ENCODE measurements at places on chromosomes 11 and 22.
A peak's percentile ranks its signal among the peaks of the same experiment; 100 is the strongest.

GRCh38 chr22:28832731-28833130, 32.4 kb upstream of the XBP1 start:
- DNase-seq, result no peak
- no peaks in the 10 kb centered on the region for H3K36me3 ChIP-seq
- no peaks in the 10 kb centered on the region for H3K27me3 ChIP-seq
- H3K4me3 ChIP-seq, result no peak overlapping the region

DNA sequence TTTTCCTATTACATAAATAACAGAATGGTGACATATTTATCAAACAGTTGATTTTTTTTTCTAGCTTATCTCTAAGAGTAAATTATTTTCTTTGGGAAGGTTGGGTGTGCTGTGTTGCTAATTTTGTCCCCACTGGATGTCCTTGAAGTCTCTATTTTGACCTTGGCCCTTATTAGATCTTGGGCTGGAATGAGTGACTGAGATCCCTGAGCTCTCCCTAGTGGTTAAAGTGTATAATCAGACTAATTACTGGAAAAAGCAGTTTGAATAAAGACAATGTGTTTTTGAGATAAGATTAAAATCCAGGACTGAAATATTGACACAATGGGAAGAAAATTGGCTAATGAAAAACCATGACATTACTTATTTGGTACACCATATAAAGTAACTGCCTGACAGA, 56.1 kb downstream of the AASDHPPT start:
- no peak for DNase-seq
- no peak overlapping the region for H3K4me3 ChIP-seq
- no peaks in the 10 kb centered on the region for H3K27me3 ChIP-seq
- H3K4me1 ChIP-seq, result peaks cover 4% of the 10 kb centered on the region
- no peak overlapping the region for H3K27ac ChIP-seq

- H3K4me1 ChIP-seq, result no peaks in the 10 kb centered on the region
- DNase-seq, result no peak
- no peaks in the 10 kb centered on the region for H3K27me3 ChIP-seq
- no peak overlapping the region for H3K4me3 ChIP-seq
- H3K36me3 ChIP-seq, result no peaks in the 10 kb centered on the region
- no peak overlapping the region for H3K27ac ChIP-seq
These were observed 199.9 kb downstream of the DSCAML1 start for GRCh38 chr11:117597071-117597470.

DNA sequence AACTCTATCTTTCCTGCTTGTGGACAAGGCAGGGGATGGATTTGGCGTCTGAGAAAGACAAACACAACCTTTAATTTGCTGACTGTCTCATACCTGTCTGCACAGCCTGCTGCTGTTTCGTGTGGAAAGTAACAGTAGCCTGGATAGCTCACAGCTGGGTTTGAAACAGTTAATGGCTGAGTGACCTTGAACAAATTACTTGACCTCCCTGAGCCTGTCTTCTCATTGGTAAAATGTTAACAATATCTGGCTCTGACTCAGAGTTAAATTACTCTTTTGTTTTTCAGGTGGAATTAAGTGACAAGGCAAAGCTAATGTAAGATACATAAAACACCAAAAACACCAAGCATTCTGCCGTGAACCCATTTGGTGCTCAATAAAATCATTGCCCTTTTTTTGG, 41.1 kb upstream of the ADA2 start:
- peaks cover 27% of the 10 kb centered on the region for H3K4me1 ChIP-seq
- no peaks in the 10 kb centered on the region for H3K27me3 ChIP-seq
- H3K4me3 ChIP-seq, result peak overlapping the region; percentile 20

- H3K4me1 ChIP-seq, result peaks cover 37% of the 10 kb centered on the region
- H3K27me3 ChIP-seq, result no peaks in the 10 kb centered on the region
- no peak for DNase-seq
These were observed 12.9 kb downstream of the NEAT1 start for GRCh38 chr11:65435411-65435931.

DNA sequence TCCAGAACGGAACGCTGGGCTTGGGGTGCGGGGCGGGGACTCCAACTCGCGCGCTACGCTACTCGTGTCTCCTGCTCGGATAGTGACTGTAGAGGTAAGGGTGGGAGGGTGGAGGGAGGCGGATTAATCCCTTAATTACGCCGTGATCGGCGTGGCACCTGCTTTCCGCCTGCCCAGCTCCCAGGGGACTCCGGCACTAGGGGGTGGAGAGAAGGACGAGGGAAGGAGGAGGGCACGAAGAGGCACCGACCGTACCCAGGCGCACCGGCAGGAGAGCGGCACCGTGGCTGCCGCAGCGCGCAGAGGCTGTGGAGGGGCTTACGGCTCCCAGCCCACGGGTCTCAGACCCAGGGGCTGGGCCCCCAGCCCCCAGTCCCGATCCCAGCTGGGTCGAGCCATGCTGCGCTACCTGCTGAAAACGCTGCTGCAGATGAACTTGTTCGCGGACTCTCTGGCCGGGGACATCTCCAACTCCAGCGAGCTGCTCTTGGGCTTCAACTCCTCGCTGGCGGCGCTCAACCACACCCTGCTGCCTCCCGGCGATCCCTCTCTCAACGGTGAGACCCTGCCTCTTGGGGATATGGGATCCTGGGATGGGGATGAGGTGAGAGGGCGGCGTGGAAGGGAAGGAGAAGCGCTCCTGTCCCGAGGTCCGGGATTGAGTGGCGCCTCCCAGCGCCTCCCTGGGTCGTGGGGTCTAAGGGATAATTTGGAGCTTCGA, at the start of gene ROBO3:
Gene ROBO3 (plus strand): TSS at position 252 of the 721 bp plus-strand sequence. CDS start 146 bp downstream, at position 398.
- no peaks in the 10 kb centered on the region for H3K27me3 ChIP-seq
- DNase-seq, result no peak
- H3K4me3 ChIP-seq, result no peak within 1 kb of the TSS
- no peaks in the 10 kb centered on the region for H3K36me3 ChIP-seq

DNA sequence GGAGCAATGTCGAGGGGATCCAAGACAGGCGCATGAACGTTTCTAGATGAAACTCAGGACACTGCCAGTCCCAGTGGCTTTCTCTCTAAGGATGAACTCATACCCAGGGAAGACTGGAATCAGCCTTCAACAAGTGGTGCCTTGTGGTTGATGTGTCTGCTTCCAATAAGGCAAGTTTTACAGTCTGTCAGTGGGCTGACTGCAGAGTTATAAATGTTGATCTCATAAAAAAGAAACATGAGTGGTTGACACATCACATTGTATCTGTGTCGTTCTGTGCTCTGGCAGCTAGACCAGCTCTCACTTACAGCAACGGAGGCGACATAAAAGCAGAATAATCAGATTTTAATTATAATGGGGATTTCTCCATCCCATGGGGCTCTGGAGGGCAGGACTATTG, 96.7 kb downstream of the SNX19 start:
- H3K4me3 ChIP-seq, result no peak overlapping the region
- DNase-seq, result no peak
- no peaks in the 10 kb centered on the region for H3K27me3 ChIP-seq
- H3K4me1 ChIP-seq, result no peaks in the 10 kb centered on the region

DNA sequence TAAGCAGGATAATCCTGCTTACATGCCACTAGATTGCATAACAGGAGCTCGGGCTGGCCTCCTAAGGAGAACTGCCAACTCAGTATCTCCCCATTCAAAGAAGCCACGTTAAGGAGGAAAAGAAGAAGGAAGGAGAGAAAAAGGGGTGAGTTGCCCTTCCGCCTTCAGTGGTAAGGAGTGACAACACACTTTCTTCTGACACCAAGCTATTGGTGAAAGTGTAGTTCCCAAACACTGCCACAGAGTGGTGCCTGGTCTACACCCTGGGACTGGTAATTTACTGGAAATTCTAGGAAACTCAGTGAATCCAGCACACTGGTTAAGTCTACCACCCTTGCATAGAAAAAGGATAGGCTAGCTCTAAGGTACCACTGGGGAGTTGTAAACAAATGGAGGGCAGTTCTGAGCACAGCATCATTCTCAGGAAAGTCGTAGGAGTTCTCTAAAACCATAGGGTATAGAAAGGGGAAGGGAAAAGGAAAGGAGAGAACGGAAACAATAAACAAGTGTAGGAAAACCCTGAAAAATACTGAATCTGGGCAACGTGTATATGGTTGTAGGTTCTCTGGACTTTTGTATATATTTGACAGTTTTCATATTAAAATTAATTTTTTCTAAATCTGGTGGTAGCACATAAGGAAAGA, 58.2 kb downstream of the RRAS2 start:
- peak; percentile 28 for DNase-seq
- H3K27ac ChIP-seq, result no peak overlapping the region
- no peak overlapping the region for H3K4me3 ChIP-seq
- H3K4me1 ChIP-seq, result no peaks in the 10 kb centered on the region
- no peaks in the 10 kb centered on the region for H3K36me3 ChIP-seq
- H3K27me3 ChIP-seq, result no peaks in the 10 kb centered on the region

DNA sequence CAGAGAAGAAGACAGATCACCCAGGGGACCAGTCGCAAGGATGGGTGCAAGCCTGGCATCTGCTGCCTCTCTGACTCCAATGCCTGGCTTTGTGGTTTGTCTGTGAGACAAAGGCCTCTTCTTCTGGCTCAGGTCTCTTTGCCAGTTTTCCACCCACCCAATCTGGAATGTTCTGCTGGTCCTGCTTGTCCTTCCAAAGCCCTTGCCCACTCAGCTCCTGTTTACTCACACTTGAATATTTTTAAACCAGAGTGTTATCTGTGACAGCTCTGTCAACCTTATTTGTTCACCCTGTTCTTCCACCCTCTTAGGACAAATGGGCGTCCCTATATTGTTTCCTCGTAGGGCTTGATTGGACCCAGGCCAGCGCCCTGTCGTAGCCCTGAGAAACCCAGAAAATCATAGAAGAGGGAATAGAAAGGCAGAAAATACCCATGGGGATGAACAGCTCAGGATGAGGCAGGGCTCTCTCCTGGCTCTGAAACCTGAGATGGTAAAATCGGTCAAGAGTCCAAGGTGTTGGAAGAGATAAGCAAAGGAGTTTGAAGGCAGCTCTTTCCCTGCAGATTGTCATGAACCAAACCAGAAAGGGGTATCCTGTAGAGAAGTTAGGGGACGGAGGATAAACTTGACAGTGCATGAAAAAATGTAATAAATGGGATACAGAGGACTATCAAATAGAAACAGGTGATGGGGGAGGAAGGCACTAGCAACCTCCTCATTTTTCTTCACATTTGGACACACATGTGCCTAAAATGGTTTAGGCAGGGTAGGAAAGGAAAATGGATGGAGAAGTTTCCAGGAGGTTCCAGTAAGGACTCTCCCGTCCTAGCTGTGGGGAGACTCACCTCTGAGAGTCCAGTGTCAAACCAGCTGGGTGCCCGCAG, 651 bp downstream of the CRYAB start:
- H3K4me3 ChIP-seq, result no peak overlapping the region
- no peaks in the 10 kb centered on the region for H3K36me3 ChIP-seq
- H3K27ac ChIP-seq, result peak overlapping the region; percentile 34
- no peak for DNase-seq
- H3K4me1 ChIP-seq, result peaks cover 16% of the 10 kb centered on the region
- no peaks in the 10 kb centered on the region for H3K27me3 ChIP-seq

DNA sequence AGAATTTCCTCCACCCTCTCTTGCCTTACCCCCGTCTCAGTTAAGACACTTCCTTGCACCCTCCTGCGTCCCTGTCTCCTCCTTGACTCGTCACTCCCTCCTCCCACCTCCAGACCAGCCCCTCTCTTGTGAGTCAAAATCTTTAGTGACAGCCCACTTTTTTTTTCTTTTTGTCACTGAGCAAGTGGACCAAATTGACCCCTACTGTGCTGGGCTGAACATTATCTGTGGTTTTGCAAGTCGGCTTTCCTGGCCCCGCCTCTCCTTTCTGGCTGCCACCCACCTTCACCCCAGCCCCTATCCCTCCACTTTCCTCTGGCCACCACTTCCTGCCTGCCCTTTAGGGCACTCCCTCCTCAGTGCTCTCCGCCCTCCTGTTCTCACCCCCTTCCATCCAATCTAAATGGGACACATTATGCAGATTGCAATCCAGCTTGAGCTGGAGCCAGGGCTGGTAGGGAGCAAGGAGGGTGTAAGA, at the start of gene APLNR:
Gene APLNR (minus strand): TSS at position 47 of the 478 bp plus-strand sequence. CDS start 246 bp downstream, outside the sequence.
- no peaks in the 10 kb centered on the region for H3K36me3 ChIP-seq
- peak within 1 kb of the TSS; percentile 6 for H3K4me3 ChIP-seq
- no peak for DNase-seq
- H3K4me1 ChIP-seq, result no peaks in the 10 kb centered on the region

- peak overlapping the region; percentile 75 for H3K27ac ChIP-seq
- H3K36me3 ChIP-seq, result peaks cover 42% of the 10 kb centered on the region
- H3K4me3 ChIP-seq, result no peak overlapping the region
These were observed 12.4 kb downstream of the CRY2 start for GRCh38 chr11:45859661-45860140.

DNA sequence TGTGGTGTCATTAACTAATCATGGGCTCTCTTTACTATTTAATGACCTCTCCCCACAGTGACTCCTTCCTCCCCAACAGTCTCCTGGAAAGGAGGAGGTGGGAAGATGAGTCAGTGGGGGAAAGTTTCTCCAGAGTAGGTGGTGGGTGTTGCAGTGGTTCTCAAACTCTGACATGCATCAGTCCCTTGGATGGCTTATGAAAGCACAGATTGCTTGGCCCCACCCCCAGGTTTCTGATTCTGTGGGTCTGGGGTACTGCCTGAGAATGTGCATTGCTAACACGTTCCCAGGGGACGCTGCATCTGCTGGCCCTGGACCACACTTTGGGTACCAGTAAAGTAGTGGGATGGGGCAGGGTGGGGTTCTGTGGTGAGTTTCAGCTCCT, 9.8 kb downstream of the CD82 start:
- H3K4me1 ChIP-seq, result no peaks in the 10 kb centered on the region
- no peak overlapping the region for H3K4me3 ChIP-seq
- no peak for DNase-seq
- peak overlapping the region; percentile 52 for H3K27ac ChIP-seq

DNA sequence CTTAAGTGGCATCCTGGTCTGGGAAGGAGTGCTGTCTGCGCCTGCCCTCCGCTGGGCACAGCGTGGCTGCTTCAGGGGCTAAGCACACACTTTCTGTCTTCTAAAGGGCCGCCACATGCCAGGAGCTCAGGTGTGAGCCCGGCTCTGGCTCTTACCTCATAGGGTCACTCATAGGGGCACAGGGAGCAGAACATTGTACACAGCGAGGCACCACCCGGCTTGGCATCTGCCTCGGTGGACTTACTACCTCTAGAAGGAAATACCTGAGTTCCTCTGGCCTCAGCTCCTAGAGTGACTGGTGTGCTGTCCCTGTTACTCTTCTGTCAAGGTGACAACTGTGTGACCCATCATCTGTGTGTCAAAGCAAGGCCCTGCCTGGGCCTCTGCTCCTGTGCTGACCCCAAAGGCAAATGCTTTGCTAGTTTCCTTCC, 13.4 kb downstream of the NEAT1 start:
- no peak overlapping the region for H3K27ac ChIP-seq
- H3K4me3 ChIP-seq, result peak overlapping the region; percentile 12
- peak; percentile 44 for DNase-seq
- H3K4me1 ChIP-seq, result peaks cover 38% of the 10 kb centered on the region
- H3K36me3 ChIP-seq, result no peaks in the 10 kb centered on the region

GRCh38 chr22:37492428-37493344, 6.5 kb upstream of the MFNG start:
- no peaks in the 10 kb centered on the region for H3K27me3 ChIP-seq
- H3K36me3 ChIP-seq, result peaks cover 3% of the 10 kb centered on the region
- H3K4me3 ChIP-seq, result no peak overlapping the region

DNA sequence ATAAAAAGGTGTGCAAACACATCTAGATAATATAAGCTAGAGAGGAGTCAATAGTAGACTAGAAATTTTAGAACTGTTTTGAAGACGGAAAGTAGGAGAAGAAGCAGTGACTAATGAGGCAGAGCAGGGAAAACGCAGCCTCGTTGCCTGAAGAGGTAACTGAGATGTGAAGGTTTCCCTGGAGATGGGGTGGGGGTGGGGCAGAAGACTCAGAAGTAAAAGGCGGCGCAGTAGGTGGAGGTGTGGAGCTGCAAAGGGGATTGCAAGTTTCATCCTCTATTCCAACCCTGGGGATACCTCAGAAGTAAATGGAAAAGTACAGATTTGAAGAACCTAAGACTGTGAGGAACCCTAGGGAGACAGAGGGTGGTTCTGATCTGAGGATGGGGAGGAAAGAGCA, 109.5 kb downstream of the TMPRSS5 start:
- H3K4me1 ChIP-seq, result no peaks in the 10 kb centered on the region
- no peak overlapping the region for H3K27ac ChIP-seq
- H3K4me3 ChIP-seq, result no peak overlapping the region
- no peaks in the 10 kb centered on the region for H3K27me3 ChIP-seq
- DNase-seq, result no peak

Data from pancreas (tissue), 10 donors.